ENCODE measurements at places on chromosomes 3 and 15.

GRCh38 chr3:33914731-33915379, 116.4 kb downstream of the PDCD6IP start:
- DNase-seq, result no peak

DNA sequence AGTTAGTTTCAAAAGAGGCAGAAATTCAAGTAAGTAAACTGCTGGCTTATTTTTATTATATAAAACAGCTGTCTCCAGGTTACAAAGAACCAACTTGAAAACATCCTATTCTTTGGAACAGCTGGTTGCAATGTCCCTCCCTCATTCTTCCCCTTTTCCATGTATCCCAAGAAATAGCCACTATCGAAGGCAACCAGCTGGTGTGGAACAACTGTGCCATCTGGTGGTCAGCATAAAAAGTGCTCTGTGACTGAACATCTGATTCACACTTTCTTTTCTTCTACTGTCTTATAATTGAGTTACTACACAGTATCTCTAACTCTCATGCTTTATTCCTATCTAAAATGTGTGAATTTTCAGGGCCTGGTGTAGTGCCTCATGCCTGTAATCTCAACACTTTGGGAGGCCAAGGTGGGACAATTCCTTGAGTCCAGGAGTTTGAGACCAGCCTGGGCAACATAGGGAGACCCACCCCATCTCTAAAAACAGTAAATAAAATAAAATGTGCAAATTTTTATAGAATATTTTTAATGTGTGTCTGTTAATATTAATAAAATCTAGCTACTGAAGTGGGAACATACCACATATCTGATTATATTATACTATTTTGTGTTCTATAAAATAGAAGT, 9.6 kb downstream of the OSBPL11 start:
- no peak for DNase-seq

DNA sequence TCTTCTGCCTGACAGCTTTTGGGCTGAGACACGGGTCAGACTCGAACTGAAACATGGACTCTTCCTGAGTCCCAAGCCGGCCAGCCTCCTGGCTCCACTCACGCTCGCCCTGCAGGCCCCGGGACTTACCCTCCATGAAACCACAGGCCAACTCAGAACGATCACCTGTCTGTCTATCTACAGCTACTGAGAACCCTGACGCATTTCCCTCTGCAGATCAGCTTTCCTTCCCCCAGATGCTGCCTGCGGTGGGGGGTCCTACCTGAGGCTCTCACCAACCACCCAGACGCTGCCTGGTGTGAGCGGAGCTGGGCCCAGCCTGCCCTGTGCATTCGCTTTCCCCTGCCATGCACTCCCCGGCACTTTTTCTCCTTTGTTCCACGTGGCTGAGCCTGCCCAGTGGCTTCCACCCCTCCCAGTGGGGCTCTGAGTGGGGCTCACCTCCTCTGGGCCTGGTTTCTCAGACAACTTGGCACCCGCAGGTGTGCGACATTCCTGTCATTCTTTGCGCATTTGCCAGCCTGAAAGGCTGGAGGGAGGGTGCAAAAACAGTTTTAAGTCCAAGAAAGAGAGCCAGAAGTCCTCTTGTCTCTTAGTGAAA, 60.2 kb downstream of the PLXNA1 start:
- no peak for DNase-seq

GRCh38 chr3:13085081-13085845, 12.0 kb upstream of the IQSEC1 start:
- no peak for DNase-seq

DNA sequence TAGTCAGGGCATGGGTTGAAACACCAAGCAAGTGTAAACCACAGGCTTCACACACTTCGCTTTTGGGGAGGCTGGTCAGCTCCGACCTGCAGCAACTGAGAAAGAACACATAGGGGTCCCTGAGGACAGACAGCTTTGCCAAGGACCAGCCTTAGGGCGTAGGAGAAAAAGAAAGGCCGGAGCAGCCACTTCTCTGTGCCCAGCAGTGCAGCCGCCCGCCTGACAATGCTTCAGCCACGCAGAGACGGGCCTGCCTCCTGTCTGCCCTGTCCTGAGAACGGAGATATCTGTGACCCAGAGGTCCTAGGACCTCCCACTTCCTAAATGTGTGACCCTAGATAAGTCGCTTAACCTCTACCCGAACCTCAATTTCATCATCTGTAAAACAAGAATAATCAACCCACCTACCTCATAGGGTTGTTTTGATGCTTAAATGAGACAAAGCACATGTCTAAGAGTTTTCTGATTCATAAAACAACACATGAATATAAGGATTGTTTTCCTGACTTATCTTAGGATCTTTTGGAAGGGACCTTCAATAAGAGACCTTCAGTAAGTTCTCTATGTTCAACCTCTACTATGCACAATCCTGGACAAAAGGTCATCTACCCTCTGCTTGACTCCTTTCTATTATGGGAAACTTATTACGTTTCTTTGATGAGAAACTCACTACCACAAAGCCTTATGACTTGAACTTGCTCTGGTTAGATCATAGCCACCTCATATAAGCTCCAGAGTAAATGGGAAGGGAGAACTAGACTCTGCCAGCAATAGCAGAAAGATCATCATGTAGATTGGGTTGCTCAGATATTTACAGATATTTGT, 32.9 kb upstream of the RFTN1 start:
- DNase-seq, result no peak

DNA sequence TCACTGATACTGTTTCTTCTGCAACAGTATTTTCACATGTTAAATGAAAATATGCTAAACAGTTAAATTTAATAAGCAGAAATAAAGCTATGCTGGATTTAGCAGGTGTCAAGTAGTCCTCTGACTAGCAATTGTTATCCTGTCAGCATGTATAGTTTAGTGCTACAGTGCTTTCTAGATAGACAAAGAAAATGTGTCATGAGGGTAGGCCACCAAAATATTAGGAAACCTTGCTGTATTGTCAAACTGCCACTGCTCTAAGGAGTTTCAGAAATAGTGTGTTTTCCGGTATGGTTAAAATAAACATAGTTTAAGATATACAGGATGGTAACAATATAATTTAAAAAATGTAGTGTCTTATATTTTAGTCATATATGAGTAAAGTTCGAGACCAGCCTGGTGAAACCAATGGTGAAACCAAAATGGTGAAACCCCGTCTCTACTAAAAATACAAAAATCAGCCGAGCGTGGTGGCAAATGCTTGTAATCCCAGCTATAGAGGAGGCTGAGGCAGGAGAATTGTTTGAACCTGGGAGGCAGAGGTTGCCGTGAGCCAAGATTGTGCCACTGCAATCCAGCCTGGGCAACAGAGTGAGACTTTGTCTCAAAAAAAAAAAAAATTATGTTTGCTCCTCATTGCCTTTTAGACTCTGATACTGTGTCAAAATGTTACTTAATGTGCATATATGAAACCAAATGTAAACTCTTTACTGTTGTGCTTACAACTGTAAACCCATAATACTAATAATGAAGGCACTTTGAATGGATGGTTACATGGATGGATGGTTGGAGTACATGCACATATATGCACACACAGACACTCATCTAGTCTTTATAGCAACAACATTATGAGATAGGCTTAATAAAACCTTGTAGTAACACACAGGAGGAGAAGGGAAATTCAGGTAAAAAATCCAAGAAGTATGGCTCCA, 204.8 kb downstream of the RSRC1 start:
- DNase-seq, result no peak

DNA sequence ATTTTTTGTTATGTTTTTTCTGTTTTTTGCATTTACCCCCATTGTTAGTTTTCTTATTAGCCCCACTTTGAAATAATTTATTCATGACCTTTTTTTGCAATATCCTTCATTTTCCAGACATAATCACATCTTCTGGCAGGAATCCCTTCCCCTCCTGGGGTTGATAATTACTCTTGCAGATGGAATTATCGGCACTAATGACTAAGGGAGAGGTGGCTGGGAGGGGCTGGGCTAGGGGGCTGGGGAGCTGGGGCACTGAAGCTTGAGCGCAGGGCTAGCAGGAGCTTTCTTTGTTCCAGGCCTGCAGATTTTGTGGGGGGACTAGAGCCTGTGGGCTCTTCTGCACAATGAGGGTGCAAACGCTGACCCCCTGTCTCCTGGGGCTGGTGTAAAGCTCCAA, 77.8 kb downstream of the RAB11A start:
- no peak for DNase-seq

DNA sequence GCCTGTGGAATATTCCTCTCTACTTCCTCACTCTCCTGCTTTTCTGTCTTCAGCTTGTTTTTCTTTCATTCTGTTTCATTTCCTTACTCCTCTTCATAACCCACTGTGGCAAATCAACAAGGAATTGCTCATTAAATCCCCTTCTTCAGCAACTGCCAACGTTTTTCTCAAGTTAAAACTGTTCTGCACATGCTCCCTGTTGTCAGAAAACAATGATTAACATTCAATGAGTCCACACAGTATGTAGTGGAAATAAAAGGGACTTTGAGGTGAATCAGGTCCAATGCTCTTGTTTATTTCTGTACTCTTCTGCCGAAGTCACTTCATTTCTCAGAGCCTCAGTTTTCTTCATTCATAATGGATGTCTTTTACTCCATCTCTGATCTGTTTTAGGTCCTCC, 11.9 kb upstream of the ROBO2 start:
- DNase-seq, result no peak

- DNase-seq, result no peak
These were observed 40.9 kb upstream of the EPHB1 start for GRCh38 chr3:134753999-134754742.
